CD4-positive, alpha-beta T cell treated with Interleukin-17A for 1 hour (primary cell): ENCODE measurements at places on chromosomes 5 and 9.

DNA sequence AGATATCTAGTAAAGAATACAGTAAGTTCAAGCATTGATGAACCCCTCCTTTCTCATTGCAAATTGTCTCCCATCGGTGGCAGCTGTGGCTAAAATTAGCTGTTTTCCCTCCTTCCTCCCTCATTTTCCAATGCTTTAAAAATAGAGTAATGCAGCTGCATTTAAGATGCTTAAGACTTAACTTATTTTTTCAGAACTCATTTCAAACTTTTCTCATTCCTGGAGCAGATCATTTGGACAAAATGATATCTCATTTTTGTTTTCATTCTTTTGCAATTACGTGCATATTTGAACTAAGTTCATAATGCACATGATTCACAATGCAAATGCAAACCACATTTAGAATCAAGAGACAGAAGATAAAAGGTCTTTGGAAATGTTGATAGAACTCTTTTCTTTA is 14.6 kb downstream of the HSPB3 start:
- no peak for DNase-seq

GRCh38 chr5:157607371-157608161 is 32.0 kb upstream of the ADAM19 start:
- DNase-seq = peak; percentile 69

DNA sequence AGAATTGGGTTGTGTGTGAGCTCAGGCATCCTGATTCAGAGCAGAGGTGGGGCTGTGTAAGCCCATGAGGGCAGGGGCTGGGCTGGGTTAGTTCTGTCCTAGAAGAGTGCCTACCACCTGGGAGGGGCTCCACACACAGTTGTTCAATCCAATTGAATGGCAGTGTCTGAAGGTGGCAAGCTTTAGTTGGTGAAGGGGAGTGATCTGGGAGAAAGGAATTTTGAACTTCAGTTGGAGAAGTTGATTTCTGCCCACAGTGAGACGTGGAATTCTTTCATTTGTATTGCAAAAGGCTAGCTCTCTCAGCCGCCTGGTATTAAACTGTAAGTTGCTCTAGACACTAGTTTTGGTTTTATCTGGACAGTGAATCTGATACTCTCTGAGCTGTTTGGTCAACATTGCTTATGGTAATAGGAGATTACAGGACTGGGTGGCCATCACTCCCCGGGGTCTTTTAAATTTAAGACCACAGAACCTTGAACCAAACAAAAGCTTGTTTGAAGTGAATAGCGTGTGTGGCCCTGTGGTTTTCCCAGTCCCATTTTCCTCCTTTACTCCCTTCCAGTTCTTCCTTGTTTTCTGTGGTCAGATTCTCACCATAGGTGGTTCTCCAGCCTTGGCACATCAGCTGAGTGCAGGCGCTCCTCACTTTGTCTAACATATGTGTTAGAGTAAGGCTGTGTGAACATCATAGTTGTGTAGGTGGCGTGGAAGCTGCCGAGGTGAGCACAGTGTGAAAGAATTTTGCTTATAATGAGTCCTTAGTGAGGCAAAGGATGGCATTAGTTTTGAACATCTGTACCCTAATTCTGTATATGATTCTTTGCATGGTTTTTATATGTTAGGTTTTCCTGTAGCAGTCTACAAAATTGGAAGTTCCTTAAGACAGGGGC is 78.0 kb downstream of the ARHGAP26 start:
- no peak for DNase-seq

DNA sequence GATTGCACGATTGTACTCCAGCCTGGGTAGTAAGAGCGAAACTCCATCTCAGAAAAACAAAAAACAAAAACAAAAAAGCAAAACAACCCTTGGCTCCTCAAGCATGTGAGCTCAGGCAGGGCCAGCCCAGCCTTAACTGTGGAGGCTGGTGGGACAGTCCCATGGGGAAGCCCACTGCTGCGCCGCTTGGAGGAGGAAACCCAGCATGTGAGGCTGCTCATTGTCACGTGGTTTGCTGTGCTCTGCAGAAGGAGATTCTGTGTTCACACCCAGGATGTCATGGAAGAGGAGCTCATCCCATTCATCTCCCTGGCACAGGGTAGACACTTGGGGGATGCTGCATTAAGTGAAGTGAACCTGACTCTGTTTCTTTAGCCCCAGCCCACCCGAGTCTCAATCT is 4.0 kb downstream of the ZBED3 start:
- DNase-seq = no peak

DNA sequence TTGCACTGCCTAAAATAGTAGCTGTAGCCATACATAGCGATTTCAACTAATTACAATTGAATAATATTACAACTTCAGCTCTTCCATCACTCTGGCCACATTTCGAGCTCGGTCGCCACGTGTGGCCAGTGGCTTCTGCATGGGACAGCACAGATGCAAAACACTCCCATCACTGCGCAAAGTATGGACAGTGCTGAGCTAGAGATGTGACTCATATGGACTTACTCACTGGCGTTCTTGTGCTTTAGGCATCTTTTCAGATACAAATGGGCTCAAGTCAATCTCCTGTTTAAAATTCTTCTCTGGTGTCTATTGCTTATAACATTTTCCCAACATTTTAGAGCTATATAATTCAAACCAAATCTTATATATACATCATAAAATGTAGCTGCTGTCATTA is 222.7 kb downstream of the ELAVL2 start:
- no peak for DNase-seq

DNA sequence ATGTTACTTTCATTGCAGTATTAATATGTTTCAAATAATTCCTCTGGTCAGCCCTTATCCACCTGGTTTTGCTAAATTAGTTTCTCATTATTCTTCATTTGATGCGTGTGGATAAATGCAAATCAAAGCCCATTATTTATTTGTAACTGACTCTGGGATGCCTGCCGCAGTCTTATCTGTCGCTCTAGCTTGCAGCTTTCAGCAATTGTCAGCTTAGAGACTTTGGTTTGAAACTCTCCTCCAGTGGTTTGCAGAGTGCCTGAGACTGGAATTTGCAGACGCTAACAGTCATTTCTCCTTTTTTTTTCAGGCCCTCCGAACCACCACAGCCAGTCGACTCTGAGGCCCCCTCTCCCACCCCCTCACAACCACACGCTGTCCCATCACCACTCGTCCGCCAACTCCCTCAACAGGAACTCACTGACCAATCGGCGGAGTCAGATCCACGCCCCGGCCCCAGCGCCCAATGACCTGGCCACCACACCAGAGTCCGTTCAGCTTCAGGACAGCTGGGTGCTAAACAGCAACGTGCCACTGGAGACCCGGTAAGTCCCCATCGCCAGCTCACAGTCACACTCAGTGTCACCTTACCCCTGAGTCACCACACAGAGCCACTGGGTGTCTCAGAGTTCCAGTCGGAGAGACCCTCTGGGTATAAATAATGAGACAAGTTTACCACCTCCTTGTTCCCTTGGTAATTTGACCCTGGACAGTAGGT is 339.0 kb upstream of the WWC1 start:
- no peak for DNase-seq

DNA sequence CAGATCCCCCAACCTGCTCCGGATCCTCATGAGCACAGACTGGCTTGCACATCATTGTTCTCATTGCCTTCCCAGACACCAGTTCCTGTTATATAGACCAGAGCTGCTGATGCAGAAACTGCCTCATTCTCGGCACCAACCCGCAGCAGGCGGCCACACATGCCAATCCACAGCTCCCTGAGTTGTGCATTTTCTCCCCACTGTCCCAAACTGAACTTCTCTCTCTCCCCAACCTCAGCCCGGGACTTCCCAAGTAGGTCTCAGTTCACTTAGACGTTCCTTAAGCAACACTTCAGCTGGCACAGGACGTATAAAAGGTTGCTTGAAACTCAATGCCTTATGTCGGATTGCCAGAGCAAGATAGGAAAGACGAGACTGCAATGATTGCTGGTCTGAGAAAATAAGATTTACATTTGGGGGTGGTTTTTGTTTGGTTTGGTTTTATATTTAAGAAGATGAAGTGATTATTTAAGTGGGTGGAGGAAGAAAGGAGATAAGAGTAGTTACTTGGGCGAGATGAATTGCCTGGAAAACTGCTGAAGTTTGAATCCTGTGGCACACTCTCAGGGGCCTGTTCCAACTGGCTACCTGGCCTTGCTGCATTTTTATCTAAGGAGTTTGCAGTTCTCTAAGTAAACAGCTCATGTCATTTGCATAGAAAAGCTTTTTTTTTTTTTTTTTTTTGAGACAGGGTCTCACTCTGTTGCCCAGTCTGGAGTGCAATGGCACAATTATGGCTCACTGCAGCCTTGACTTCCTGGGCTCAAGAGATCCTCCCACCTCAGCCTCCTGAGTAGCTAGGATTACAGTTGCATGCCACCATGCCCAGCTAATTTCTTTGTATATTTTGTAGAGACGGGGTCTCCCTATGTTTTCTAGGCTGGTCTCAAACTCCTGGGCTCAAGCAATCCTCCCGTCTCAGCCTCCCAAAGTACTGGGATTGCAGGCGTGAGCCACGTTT is 155.4 kb downstream of the GOLPH3 start:
- DNase-seq = no peak

DNA sequence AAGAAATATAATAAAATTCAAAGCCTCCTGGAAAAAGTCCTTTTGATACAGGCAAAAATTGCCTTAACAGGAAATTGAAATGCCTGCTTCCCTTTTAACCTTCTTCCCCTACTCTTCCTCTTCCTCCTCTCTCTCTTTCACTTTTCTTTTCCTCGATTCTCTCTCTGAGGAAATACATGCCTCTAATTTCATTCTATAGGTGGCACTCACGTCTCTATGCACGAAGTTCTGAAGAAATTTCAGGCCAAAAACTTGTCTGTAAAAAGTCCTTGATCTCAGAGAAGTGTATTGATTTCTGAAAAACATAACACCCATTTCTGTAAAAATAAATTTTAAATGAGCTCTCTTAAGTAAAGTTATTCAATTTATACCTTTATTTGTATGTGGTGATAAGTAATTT is 371.7 kb upstream of the IRX4 start:
- no peak for DNase-seq

DNA sequence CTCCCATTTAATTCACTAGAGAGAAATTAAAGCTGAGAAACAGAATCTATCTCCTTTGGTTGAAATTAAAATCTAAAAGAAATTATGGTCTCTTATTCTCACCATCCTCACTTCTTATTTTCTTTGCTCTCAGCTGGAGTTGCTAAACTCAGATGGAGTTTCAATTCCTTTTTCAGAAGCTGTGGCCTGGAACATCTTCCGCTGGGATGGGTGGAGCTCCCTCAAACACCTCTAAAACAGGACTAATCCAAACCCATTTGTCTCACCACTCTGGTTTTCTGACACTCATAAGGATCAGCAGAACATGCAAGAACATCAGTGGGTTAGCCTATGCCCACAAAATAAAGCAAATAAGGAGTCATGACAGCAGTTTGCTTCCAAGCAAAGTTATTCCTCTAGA is 39.6 kb upstream of the CEP78 start:
- DNase-seq = no peak

DNA sequence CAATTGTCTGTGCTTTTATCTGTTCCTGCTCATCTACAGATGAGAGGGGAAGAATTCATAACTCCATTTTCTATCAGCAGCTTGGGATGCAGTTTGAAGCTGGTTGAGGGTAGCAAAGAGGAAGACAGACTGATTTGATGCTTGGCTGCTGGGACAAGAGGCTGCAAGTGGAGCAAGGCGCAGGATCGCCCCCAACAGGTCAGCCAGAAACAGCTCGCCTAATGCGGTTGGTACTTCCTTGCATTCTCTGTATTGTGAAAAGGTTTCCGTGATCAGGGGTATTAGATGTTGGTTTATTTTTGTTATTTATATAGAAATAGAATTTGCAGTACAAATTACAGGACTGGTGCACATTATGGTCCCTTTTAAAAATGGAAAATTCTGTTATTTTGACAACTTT is 40.6 kb downstream of the ZNF883 start:
- no peak for DNase-seq

GRCh38 chr5:2459251-2459650 is 292.2 kb downstream of the IRX2 start:
- no peak for DNase-seq

- DNase-seq = no peak
Observed at GRCh38 chr9:120869726-120870125, 7.3 kb downstream of the PHF19 start.

DNA sequence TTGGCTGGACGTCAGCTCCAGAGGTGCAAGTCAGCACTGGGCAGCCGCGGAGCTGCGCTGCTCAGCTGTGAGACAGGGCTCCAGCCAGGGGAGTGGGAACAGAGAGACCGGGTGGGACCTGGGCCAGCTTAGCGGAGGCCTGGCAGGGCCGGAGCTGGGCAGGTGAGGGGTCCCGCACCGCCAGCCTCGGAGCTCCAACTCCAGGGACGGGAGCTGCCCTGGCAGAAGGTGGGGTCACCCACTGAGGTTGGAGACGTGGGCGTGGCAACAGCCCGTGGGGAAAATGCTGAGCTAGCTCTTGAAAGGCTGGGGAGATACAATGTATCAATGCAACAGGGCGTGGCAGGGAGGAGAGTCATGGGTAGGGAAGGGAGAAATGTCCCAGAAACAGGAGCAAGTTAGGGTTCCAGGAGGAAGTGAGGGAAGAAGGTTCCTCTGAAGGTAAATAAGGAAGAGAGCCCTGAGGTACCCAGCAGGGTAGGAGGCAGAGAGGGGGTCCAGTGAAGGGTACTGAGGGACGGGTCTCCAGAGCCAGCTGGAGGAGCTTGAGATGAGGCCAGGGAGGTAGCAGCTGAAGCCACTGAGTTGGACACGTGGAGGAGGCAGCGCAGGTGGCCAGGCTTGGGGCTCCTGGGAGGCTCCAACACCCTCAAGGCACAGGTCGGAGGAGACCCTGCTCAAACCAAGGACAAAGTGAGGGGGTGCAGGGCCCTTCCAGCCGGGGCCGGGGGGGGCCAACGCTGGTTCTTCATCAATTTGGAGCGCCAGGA is 736 bp upstream of the NKD2 start:
- no peak for DNase-seq

GRCh38 chr5:133914434-133914833 is 54.0 kb downstream of the C5orf15 start:
- DNase-seq = no peak

GRCh38 chr5:150457121-150457520 is 7.6 kb upstream of the RPS14 start:
- DNase-seq = no peak

- no peak for DNase-seq
Observed at GRCh38 chr5:150473673-150474358, 24.3 kb upstream of the RPS14 start.

GRCh38 chr5:175235251-175235960 is 208.6 kb downstream of the DRD1 start:
- no peak for DNase-seq

GRCh38 chr9:19379697-19380046 is 364 bp downstream of the RPS6 start:
- DNase-seq = peak; percentile 60

DNA sequence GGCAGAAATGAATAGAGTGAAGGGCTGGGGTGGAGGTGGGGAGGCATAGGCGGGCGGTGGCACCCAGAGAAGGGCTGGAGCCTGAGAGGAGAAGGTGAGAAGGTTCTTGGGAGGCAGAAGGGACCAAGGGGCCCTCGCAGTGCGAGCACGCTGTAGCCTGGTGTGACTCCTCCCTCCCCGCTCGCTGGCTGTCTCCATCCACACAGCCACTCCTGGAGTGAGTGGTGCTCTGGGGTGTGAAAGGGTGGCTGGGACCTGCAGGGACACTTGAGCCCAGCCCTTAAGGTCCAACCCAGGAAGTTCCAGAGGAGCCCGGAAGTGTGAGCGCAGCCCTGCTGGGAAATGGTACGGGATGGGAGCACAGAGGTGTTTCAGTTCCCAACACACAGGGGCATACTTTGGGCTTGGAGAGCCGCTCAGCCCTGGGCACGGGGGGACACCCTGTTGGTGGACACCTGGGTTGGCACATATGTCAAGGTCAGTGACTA is 9.3 kb upstream of the SCGB3A1 start:
- DNase-seq = no peak

- no peak for DNase-seq
Observed at GRCh38 chr5:115393239-115393638, 96.8 kb upstream of the CCDC112 start.
